Stimulated activated CD4-positive, alpha-beta T cell treated with anti-CD3 and anti-CD28 coated beads, Interleukin-1b, Interleukin-23, amount 100 ng/mL, for 4 hours (primary cell): ENCODE measurements at places on chromosomes 12 and 14.

GRCh38 chr12:61490526-61491498 is 769.4 kb upstream of the USP15 start:
- no peak for DNase-seq

- DNase-seq: no peak
Observed at GRCh38 chr12:3445119-3445978, 45.7 kb upstream of the PRMT8 start.

- DNase-seq: no peak
Observed at GRCh38 chr12:112517730-112518364, 99.1 kb downstream of the PTPN11 start.

- no peak for DNase-seq
Observed at GRCh38 chr12:12645485-12645884, 33.8 kb downstream of the CREBL2 start.

DNA sequence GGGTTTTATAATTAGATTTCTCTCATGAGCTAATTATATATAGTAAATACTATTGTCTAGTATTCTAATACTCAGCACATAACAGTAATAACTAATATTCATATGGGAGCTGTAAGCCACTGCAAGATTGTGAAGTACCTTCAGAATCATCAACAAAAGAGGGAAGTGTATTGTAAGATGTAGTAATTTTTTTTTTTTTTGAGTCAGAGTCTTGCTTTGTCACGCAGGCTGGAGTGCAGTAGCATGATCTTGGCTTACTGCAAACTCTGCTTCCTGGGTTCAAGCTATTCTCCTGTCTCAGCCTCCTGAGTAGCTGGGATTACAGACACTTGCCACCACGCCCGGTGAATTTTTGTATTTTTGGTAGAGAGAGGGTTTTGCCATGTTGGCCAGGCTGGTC is 3.1 kb downstream of the GPR33 start:
- DNase-seq: no peak

DNA sequence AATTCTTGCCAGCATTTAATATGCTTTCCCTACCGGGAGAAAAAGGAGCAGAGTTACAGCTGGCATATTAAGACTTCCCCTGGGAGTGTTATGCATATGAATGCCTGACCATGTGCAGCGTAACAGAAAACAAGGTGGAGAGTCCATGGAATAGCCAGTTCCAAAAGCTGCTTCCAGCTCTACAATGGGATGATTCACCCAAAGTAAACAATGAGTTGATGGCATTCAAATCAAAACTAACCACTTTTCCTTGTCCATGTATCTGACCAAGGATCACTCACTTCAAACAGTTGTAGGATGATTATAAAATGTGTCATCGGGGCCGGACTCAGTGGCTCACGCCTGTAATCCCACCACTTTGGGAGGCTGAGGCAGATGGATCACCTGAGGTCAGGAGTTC is 48.1 kb upstream of the BICDL1 start:
- no peak for DNase-seq

GRCh38 chr14:45084946-45085346 is 1.0 kb downstream of the PRPF39 start:
- DNase-seq: no peak

GRCh38 chr12:132754160-132754932 is 7.3 kb downstream of the ANKLE2 start:
- no peak for DNase-seq

- DNase-seq: no peak
Observed at GRCh38 chr14:96156804-96157760, 47.6 kb upstream of the BDKRB2 start.

DNA sequence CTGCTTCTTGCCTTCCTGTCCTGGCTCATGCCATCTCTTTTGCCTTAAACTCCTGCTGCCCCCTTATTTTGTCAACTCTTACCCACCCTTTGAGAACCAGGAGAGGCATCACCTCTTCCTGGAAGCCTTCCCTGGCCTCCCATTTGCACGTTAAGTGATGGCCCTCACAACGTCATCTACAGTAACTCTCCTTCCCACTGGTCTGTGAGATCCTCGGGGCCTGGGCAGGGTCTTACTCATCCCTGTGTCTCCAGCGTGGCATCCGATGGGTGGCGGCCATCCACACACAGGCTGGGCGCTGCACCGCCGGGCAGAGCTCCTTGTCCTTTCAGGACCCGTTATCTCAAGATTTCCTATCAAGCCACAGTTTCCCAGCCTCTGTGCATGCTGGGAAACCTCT is 16.8 kb upstream of the CACNA2D4 start:
- DNase-seq: no peak

- DNase-seq: no peak
Observed at GRCh38 chr12:14954269-14954668, 7.1 kb downstream of the ARHGDIB start.
